GM10248 (cell line): ENCODE measurements at places on chromosomes 1 and 21.

DNA sequence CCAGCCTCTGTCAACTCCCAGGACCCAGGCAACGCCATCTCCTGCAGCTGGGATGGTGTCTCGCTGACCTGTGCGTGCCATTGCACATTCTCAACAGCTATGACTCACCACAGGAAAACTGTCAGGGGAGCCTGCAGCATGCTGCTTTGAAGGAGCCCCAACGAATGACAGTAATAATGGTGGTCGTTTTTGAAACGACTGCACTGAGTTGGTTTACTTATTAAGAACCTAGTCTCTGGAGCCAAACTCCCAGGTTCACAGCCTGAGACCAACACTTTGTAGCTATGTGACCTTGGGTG lies 21.6 kb downstream of the TCEA3 start:
- DNase-seq, result no peak

GRCh38 chr1:214296860-214297745 lies 16.1 kb downstream of the SMYD2 start:
- DNase-seq, result no peak

- DNase-seq, result no peak
Measured at GRCh38 chr1:172489847-172490246, 43.1 kb upstream of the SUCO start.

GRCh38 chr1:83770319-83770661 lies 228.6 kb downstream of the TTLL7 start:
- DNase-seq, result no peak

DNA sequence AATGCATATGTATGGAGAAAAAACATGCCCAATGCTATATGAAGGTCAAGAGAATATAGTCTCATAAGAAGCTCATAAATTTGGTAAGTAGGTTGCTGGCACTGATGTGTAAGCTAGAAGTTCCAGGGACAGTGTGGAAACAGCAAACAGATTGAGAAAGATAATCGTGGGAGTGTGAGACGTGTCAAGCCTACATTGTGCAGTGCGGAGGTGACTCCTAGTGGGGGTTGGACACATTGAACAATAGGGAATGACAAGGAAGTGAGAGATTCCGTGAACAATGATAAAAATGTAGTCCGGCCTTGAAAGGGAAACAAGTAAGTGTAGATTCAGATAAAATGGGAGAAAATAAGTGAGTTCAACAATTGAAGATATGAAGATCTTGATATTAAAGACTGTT lies 788.4 kb upstream of the PRMT6 start:
- DNase-seq, result no peak

- peak; percentile 86 for DNase-seq
Measured at GRCh38 chr1:27395441-27396195, 3.2 kb downstream of the GPR3 start.

DNA sequence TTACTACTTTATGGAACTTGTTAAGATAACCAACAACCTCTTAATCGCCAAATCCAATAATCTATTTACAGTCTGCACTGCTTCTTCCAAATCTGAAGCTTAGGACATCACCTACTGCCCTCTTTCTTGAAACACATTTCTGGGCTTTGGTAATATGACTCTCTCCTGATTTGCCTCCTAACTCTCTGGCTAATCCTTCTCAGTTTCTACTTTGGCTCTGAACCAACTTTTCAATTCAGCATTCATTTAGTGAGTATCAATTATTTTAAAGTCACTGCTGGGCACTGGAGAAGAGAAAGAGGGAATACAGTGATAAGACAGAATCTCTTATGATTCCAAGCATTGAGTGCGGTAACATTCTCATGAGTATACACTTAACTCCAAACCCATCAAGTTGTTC lies 275.0 kb downstream of the AKT3 start:
- DNase-seq, result no peak

GRCh38 chr1:163673759-163674151 lies 352.0 kb downstream of the NUF2 start:
- DNase-seq, result no peak

- peak; percentile 45 for DNase-seq
Measured at GRCh38 chr1:210360852-210361477, 32.3 kb downstream of the HHAT start.

DNA sequence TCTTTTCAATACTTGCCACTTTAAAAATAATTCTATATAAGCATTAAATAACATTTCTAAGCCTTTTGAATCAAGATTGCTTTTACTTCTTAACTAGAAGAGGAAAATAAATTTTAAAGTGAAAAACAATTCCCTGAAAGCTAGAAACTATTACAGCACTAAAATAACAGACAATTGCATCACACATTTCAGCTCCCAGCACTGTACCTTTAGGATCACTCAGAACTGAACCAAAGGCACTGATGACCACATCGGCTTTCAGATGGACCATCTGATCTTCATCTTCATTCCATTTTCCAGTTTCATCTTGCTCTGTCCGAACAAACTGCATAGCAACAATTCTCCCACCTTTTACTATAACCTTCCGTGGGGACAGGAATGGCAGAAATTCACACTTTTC lies 347.3 kb downstream of the DPYD start:
- DNase-seq, result no peak

DNA sequence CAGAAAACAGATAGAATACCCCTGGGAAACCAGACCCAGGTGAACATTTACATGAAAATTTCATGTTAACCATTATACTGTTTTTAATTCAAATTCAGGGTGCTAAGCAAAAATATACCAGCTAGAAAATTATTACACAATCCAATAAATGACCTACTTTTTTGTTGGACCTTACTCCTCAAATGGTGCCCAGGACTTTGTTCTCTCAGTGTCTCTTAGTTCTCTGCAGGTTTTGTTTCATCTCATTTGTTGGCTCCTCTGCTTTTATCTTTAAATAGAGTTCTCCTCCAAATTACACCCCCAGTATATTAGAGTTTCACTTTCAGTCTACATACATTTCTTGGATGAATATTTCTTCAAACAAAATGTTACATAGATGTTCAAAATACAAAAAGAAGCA lies 314.8 kb downstream of the TPR start:
- no peak for DNase-seq

DNA sequence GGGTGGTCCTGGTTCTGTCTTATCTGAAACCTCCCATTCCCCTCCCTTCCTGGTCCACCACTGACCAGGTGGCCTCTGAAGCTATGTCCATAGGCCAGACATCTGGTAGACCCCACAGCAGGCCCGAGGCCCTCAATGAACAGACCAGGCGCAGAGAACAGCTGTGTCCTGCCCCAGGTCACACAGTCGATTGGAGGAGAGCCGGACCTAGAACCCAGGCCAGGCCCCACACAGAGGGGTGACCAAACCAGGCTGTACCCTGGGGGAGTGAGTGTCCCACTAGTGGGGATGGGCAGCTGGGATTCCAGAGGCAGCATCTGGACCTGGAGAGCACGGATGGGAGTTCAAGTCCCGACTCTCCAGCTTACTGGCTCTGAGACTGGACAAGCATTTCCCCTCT lies 29.2 kb downstream of the RNU1-1 start:
- no peak for DNase-seq

GRCh38 chr21:21373969-21374368 lies 375.8 kb downstream of the NCAM2 start:
- no peak for DNase-seq

DNA sequence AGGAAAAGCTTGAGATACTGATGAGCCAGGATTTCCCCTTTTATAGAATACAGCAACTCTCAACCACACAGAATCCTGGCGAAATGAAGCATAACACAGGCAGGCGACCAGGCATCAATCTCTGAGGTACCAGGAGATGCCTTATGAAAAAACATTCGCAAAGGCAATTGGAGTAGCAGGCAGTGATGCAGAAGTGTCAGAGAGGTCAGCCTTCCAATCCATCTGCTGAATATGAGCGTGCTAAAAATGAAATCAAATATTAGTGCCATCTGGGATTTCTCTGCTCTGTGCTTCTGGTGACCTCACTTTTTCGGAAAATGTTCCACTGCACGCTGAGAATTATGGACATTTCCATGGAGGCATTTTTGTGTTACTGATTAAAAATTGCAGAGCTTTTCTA lies 258.8 kb downstream of the VAV3 start:
- no peak for DNase-seq

- peak; percentile 43 for DNase-seq
Measured at GRCh38 chr21:34509151-34509550, 2.9 kb downstream of the KCNE1 start.

DNA sequence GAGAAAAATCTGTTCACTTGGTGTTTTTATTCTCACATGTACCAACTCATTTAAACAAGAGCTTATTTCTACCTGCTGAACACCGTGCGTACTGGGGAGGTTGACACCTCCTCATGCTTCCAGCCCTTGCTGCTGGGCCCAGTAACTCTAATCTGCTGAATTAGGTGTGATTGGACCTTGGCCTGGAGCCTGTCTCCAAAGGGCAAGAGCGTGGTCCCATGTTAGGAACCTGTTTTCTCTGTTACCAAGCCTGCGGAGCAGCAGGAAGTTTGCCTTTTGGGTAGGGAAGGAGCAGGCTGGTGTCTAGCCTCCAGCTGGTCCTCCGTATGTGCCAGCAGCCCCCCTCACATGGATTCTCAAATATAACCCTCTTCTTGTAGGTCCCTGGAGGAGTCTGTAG lies 10.9 kb upstream of the SLC27A3 start:
- no peak for DNase-seq

DNA sequence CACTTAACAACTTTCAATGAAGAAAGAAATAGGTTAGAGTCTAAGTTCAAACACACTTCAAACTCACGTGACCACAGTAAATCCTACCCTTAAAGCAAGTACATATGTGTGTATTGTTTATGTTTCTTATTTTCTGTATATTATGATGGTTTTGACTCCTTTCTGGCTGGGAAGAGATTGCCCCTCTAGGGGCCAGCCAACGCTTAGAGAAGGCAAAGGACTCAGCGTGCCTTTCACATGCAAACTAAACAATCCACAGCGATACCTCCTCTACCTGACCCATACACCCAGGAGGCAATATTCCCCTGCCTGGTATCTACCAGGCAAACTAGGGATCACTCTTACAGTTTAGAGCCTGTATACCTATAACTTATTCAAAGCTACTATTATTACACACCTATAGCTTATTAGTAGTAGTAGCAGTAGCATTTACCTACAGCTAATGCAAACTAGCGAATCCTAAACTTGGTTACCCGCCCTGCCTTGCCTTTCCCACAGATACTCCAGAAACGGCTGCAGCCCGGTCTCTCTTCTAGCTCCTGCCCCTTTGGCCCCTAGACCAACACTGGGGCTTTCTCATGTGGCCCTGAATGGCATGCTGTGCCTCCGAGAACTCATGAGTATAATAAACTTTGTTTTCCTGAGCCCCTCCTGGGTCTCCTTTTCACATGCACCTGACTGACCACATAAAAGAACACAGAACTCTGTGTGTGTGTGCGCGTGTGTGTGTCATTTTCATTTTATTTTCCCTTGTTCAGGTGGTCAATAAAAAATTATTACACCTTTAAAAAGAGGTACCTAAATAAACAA lies 14.0 kb downstream of the NRIP1 start:
- no peak for DNase-seq

- DNase-seq, result no peak
Measured at GRCh38 chr1:65691972-65692371, 100.7 kb upstream of the PDE4B start.

- DNase-seq, result no peak
Measured at GRCh38 chr1:99326215-99326949, 62.1 kb downstream of the PLPPR4 start.

- peak; percentile 75 for DNase-seq
Measured at GRCh38 chr1:1943834-1944570, 24.9 kb upstream of the TMEM52 start.

DNA sequence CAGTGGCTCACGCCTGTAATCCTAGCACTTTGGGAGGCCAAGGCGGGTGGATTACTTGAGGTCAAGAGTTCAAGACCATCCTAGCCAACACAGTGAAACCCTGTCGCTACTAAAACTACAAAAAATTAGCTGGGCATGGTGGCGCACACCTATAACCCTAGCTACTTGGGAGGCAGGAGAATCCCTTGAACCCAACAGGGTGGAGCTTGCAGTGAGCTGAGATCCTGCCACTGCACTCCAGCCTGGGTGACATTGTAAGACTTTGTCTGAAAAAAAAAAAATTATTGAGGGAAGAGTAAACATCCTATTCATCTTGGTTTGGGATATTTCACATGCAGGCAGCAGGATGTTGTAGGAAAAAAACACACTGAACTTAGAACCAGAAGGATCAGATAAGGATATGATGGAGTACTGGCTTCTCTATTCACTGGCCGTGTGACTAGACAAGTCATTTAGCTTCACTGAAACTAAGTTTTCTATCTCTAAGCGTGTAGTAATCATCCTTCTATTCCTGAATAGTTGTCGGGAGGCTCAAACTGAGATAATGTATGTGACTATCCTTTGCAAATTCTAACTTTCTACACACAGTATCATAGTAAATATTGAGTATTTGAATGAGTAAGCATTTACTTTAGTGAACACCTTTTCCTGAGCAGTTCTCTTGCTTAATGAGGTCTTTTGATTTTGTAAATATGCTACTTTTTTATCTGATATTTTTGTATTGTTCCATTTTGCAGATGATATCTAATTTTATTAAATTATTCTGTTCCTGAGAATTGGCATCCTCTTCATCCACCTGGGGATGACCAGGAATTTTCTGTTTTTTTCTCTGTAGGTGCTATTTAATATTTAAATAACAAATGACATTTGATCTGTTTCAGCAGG lies 18.2 kb downstream of the CAP1 start:
- DNase-seq, result no peak

DNA sequence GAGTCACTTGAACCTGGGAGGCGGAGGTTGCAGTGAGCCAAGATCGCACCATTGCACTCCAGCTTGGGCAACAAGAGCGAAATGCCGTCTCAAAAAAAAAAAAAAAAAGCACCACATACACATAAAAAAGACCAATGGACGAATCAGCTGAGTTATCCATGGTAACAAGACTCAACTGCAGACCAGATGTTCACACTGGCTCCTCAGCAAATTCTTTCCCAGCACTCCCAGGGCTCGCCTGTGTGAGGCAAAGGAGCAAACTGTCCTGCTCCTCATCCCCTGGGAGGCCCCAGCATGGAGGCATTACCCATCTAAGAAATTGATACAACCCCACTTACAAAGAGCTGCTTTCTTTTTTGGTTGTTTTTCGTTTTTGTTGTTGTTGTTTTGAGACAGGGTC lies 3.1 kb downstream of the TMEM234 start:
- DNase-seq, result no peak

GRCh38 chr1:47948126-47948525 lies 49.1 kb downstream of the TRABD2B start:
- no peak for DNase-seq

GRCh38 chr1:75970631-75971030 lies 38.4 kb upstream of the ASB17 start:
- no peak for DNase-seq

DNA sequence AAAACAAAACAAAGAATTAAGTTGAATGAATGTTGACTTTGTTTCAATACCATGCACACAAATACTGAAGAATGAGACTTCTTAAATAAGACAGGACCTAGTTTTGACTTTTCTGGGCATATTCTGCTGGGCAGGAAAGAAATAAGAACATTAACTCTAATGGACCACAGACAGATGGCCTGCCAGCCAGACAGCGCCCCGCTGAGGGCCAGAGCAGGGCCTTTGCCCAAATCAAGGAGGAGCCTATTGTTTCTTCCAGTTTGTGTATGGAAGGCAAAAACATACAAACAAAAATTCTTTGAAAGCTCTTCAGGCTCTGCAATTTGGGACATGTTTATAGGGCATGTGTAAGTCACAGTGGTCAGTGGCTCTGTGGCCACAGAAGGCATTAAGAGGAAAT lies 44.4 kb upstream of the KIF26B start:
- DNase-seq, result no peak
